ENCODE measurements at places on chromosomes 7 and 10.

DNA sequence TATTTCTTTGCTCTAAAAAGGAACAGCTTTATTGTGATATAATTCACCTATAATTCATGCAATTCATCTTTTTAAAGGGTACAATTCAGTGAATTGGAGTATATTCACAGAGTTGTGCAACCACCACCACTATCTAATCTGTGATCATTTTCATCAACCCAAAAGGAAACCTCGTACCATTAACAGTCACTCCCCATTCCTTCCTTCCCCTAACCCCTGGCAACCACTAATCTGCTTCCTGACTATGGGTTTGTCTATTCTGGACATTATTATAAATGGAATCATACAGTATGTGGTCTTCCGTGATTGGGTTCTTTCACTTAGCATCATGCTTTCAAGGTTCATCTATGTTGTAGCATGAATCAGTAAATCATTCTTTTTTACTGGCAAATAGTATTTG, 52.3 kb downstream of the MKI67 start:
- DNase-seq = no peak

- peak; percentile 76 for DNase-seq
These were observed 174.8 kb downstream of the RTKN2 start for GRCh38 chr10:62093863-62094291.

DNA sequence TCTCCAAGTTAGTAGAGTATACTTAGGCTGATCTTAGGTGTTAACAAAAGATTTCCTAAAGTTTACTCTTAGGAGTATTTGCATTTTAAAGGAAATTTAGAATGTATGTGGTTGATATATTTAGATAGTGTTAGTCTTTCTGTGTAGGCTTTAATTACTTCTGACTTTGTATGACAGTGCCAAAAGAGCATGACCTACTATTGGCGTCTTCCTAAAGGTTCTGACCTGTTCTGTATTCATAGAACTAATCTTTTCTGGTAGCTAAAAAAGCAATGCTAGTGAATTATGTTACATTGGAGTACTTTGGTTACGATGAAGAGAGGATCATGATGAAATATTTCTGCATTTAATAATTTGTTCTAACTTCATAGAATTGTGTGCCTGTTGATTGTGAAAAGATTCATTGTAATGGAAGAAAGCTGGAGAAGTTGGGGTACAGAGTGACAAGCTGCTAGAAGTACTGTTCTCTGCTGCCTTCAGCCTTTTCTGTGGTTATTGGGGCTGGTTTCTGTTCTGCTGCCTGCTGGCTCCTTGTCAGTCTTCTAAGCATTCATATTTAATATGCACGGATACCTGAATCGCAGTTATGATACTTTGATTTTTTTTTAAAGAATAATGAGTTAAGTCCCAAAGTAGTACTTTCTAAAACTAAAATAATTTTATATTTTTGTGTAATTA, 13.2 kb downstream of the WAC start:
- no peak for DNase-seq

GRCh38 chr7:148783801-148784527, 85.3 kb downstream of the CUL1 start:
- no peak for DNase-seq

GRCh38 chr7:23476286-23477156, 6.2 kb upstream of the IGF2BP3 start:
- DNase-seq = peak; percentile 49
